SHP77 (cell line): ENCODE measurements at places on chromosomes 13 and 19.

- no peak for DNase-seq
These were observed 68.6 kb downstream of the NDFIP2 start for GRCh38 chr13:79549355-79550106.

DNA sequence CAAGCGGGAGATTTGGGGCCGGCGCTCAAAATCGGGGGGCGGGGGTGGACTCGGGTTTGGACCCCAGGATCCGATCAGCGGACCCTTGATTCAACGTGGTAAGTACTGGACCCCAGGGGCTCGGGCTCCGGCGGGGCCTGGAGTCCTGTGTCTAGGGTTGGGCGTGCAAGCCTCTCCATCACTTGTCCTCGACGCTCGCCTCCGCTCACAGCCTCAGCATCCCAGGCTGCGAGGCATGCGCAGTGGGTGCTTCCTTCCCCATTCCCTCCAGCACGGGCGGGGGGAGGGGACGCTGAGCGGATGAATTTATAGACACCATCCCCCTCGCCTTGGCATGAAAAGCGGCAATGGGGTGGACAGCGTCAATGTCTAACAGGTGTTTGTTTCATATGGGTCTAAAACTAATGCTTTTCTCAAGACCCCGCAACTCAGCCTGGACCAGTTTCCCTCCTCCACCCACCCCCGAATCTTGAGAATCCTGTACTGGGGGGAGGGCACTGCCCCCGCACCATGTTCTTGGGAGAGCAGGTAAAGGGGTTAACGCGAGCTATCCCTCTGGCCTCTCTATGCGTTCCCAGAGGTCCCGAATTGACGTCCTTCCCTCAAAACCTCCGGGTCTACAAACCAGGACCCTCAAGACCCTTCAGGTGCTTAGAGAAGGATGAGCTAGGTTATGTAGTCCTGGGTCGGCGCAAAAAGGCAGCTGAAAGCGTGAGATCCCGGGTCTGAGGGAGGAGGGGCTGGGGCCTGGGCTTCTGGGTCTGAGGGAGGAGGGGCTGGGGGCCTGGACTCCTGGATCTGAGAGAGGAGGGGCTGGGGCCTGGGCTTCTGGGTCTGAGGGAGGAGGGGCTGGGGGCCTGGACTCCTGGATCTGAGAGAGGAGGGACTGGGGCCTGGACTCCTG, 579 bp downstream of the CPT1C start:
- peak; percentile 88 for DNase-seq

- peak; percentile 63 for DNase-seq
These were observed 26.6 kb downstream of the SHISA2 start for GRCh38 chr13:26025196-26025595.

GRCh38 chr19:15815306-15815705, at the start of gene OR10H1:
Gene OR10H1 (minus strand): TSS chr19:15815664. CDS start chr19:15808037, 7,627 bp downstream.
- no peak for DNase-seq

DNA sequence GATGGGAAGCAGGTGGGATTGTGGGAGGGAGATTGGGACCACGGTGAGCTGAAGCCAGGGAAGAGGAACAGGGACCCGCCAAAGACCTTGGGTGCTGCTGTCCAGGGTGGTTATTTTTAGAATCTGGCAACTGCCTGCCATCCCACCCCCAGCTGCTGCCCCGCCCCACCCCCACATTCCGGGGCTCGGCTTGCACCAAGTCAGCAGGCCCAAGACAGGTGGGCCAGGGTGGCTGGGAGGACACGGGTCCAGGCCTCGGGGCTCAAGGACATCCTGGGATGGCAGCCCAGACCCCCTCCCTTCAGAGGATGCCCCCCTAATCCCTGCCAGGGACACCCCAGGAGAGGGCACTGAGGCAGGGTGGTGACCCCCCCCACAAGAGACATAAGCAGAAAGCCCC, 827 bp downstream of the CKM start:
- DNase-seq = peak; percentile 37

DNA sequence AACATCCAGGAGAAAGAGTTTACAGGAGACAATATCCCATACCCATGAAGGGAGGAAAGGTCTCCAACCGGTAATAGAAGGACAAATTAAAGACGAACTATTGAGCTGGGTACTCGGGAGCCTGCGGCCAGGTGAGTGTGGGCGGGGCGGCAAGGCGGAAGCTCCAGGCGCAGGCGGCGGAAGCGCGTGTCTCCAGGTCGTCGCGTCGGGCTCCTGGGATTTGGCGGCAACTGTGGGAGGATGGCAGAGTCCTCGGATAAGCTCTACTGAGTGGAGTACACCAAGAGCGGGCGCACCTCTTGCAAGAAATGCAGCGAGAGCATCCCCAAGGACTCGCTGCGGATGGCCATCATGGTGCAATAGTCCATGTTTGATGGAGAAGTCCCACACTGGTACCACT, 21.6 kb upstream of the ANKRD10 start:
- DNase-seq = no peak
